ENCODE measurements at places on chromosomes 16 and 17. TPM values are rescaled to one million over a fixed set of nuclear protein-coding genes. Genes with fewer than 3 reads are reported as not detected.

DNA sequence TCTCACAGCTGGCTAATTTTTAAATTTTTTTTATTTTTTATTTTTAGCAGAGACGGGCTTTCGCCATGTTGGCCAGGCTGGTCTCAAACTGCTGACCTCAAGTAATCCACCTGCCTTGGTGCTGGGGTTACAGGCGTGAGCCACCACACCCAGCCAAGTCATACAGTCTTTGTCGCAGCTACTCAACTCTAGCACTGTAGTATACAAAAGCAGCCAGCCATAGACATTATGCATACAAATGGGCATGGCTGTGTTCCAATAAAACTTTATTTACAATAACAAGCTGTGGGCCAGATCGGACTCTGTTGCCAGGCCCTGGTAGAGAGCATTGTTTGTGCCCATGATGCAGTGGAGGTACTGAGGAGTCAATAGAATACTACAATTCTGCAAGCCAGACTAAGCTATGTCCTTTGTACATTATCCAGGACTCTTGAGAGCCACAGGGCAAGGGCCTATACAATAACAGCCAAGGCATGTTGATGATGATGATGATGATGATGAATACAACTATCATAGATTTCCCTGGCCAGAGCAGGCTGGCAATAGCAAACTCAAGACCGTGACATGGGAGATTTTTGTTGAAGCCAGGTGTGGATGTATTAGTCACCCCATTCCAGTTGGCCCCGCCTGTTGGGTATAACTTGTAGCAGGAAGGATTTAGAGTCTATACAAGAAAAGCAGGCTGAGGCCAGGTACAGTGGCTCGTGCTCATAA, 101.8 kb downstream of the MYH11 start:
- no peak overlapping the region for H3K27ac ChIP-seq
- H3K27me3 ChIP-seq, result peaks cover 2% of the 10 kb centered on the region
- H3K4me1 ChIP-seq, result no peaks in the 10 kb centered on the region
- DNase-seq, result no peak
- no peaks in the 10 kb centered on the region for H3K36me3 ChIP-seq
- H3K4me3 ChIP-seq, result no peak overlapping the region

- no peaks in the 10 kb centered on the region for H3K4me1 ChIP-seq
- H3K27me3 ChIP-seq, result no peaks in the 10 kb centered on the region
- DNase-seq, result no peak
- H3K4me3 ChIP-seq, result no peak overlapping the region
- H3K27ac ChIP-seq, result no peak overlapping the region
Measured at GRCh38 chr16:4709481-4709880, 16.1 kb downstream of the NUDT16L1 start.

- H3K27me3 ChIP-seq, result no peaks in the 10 kb centered on the region
- H3K4me1 ChIP-seq, result no peaks in the 10 kb centered on the region
- no peak overlapping the region for H3K27ac ChIP-seq
- H3K36me3 ChIP-seq, result no peaks in the 10 kb centered on the region
- no peak for DNase-seq
- H3K4me3 ChIP-seq, result no peak overlapping the region
Measured at GRCh38 chr16:26120729-26121128, 429.0 kb downstream of the HS3ST4 start.

Gene HSPB9
- total RNA-seq, result not detected

Gene SSTR5
- total RNA-seq, result not detected

Measured in natural killer cell (primary cell).